ENCODE measurements at places on chromosomes 11 and 22.

DNA sequence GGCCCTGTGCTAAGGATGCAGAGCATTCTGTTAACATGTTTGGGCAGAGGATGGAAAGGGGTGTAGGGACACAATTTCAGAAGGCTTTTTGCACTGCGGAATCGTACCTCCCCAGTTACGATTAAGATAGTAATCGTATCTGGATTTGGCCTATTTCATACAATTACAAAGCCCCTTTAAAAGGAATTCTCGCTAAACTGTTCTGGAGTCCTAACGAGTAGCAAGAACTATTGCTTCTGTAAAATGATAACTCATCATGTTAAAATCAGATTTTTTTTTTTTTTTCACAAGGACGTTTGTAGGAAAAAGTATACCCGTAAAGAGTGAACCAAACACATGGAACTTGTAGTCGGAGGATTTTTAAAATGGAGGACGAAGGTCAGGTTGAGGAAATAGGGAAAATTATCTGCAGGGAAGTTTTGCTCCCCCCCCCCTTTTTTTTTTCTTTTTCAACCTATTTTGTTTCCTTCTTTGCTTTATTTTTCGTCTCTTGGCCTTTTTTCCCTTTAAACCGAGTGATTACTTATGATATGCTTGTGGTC, 934 bp downstream of the HSD17B12 start:
- no peak for DNase-seq

DNA sequence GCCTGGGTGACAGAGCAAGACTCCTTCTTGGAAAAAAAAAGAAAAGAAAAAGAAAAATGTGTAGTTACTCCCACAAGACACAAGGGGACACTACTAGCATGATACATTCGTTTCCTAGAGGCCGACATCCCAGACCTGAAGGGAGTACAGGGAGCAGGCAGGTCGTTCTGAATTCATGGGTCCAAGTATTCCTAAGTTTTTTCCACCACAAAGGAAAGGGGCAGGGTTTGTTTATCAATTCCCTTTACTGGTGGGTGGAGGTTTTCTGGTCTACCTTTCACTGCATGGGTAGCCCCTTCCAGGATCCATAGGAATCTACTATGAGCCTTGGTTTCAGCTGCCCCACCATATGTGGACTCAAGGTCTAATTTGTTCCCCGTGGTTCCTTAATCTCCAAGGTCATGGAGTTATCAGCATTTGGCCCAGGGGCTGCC, 11.8 kb downstream of the TIGD3 start:
- DNase-seq = no peak

DNA sequence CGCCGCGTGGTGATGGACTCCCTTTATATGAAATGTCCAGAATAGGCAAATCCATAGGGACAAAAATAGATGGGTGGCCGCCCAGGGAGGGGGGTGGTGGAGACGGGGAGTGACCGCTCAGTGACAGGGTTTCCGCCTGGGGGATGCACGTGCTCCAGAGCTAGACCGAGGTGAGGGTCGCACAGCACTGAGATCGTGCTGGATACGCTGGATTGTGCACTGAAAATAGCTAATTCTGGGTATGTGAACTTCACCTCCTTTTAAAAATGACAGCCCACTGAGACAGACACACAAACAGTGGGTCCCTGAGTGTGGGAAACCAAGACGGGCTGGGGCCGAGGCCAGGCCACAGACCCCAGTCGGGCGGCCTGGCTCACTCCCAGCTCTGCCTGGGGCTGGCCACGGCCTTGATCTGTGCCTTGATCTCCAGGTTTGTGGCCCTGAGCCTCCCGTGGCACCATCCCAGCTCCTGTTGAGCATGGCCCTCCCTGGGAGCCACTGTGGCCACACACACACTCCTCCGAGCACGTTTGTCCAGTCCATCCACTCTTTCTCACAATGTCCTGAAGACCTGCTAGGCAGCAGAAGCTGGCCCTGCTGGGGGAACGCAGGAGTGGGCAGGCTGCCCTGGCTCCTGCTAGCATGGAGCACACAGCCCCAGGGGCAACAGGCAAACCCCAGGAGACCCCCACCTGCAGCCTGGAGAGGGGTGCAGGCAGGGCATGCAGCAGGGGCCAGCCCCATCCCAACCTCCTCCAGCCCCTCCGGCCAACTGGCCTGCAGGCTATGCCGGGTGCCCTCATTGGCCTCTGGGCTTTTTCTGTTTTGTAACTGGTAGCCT, 41.0 kb upstream of the TH start:
- no peak for DNase-seq

GRCh38 chr11:28296426-28296825, 188.2 kb downstream of the METTL15 start:
- DNase-seq = no peak

DNA sequence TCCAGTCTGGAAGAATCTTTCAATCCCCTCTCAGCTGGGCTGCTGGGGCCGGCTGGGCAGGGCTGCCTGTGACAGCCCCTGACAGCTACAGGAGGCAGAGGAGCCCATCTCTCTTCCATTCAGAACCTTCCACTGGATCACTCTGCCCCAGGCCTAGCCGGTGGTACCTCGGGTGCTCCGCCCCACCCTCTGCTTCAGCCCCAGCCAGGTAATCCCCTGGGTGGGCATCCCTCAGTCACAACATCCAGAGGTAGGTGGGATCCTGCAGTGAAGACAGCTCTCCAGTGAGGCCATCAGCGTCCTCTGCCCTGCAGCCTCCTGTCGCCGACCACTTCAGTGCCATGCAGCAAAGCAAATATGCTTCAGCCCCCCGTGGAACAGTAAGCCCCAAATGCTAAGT, 223.7 kb downstream of the DSCAML1 start:
- DNase-seq = no peak

DNA sequence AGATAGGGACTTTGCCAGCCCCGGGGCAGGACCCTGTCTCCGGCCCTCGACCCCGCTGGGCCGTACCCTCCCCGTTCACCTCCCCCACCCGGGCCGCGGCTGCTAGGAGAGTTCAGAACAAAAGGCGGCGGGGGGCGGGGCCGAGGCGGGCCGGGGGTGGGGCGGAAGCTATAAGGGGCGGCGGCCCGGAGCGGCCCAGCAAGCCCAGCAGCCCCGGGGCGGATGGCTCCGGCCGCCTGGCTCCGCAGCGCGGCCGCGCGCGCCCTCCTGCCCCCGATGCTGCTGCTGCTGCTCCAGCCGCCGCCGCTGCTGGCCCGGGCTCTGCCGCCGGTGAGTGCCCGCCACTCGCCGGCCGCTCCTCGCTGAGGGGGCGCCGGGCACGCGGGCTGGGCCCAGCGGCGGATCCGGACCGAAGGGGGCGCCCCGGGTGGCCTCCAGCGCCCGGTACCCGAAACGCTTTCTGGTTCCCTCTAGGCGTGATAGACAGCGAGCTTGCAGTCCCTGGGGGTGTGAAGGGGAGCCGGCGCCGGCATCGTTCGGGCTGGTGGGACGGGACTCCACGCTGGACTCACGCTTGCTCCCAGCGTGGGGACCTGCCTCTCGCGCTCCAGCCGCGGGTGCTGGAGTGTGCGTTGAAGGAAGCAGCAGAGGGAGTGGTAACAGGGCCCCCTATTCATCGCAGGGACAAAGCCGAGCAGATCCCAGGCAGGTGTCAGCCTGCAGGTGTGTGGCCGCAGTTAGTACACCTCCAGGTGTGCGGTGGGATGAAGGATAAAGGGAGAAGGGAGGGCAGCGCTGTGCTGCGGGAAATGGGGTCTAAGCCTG, at the start of gene MMP11:
Gene MMP11 (plus strand): TSS at position 201 of the 825 bp plus-strand sequence. CDS start 22 bp downstream, at position 223.
- DNase-seq = no peak
